Stimulated activated CD8-positive, alpha-beta memory T cell treated with anti-CD3 and anti-CD28 coated beads, Interleukin-15, amount 100 ng/mL, for 4 hours (primary cell): ENCODE measurements at places on chromosomes 3 and 15.

GRCh38 chr3:185216607-185216958 is 37.3 kb downstream of the EHHADH start:
- DNase-seq: no peak

GRCh38 chr3:152497457-152497856 is 228.7 kb downstream of the MBNL1 start:
- no peak for DNase-seq

- no peak for DNase-seq
Measured at GRCh38 chr15:84822653-84823281, 5.6 kb downstream of the ALPK3 start.

GRCh38 chr3:133089906-133090485 is 51.8 kb downstream of the TMEM108 start:
- DNase-seq: no peak

- DNase-seq: no peak
Measured at GRCh38 chr15:37016231-37016630, 84.1 kb downstream of the MEIS2 start.

DNA sequence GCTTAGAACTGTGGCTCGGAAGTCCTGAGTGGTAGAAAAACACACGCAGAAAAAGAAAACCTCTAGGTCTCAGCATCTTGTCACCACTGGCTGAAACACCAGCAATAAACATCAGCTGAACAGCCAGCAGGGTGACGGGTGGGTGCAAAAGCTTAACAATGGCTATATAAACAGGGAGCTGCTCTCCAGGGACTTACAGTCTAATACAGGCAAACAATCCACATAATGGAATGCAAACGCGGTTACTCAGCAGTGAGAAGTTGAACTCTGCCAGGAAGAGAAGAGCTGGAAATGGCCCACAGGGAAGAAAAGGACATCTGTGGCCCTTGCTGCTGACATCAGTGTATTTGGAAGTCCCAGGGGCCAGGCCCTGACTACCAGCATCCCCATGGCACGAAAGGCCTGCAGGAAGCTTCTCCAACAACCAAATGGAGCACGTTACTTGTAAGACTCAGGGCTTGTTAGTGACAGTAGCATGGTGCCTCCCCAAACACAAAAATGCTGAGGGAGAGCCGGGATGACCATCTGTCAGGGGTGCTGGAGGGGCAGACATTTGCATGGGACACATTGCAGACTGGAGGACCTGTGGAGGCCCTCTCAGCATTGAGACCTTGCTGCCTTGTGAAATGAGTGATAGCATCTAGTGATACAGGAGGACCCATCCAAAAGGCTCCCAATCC is 3.0 kb downstream of the HEG1 start:
- DNase-seq: no peak

DNA sequence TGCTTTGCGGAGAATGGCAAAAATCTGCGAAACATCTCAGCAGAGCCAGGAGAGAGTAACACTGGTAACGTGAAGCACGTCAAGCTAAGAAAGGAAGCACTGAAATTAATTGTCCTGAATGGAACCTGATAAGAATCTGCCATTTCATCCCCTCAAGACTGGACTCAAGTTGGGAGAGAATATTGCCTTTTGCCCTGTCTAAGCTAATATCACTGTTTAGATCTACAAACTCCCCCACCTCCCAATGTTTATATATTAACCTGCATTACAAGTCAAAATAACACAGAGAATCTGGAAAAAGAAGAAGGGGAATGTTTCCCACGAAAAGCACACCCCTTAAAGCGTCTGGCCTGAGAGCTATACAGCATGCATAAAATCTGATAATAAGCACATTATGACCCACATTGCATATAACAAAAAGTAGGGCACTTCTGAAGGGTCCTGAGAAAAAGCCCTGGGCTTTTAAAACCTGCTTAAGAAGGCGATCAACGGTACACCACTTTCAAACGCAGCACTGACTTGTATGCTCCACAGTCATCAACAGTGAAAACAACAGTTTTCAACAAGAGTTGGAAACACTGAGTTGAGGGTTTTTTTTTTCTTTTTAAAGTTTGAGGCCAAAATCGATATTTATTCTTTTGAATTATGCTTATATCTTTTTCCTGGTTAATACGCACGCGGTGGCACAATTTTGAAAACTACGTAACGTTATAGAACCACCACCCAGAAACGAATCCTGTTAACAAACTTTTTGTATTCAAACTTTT is 1.4 kb upstream of the KAT2B start:
- no peak for DNase-seq

- DNase-seq: no peak
Measured at GRCh38 chr15:83053151-83053550, 13.9 kb downstream of the BTBD1 start.

DNA sequence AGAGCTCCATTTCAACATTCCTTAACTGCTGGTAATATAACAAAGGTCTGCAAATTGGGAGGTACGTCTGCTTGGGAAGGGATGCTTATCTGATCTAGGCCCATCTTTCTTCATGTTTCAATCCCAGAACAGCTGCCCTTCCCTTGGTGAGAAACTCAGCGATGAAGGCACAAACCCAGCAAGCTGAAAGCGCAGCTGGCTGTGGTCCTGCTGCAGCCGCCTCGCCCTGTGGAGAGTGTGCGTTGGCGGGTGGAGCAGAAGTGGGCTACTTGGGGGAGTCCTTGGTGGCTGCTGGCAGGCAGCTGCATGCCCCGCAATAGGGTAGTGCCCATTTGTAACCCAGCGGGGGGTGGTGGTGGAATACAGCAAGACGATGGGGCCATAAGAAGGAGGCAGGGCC is 160.6 kb upstream of the WNT5A start:
- DNase-seq: no peak

DNA sequence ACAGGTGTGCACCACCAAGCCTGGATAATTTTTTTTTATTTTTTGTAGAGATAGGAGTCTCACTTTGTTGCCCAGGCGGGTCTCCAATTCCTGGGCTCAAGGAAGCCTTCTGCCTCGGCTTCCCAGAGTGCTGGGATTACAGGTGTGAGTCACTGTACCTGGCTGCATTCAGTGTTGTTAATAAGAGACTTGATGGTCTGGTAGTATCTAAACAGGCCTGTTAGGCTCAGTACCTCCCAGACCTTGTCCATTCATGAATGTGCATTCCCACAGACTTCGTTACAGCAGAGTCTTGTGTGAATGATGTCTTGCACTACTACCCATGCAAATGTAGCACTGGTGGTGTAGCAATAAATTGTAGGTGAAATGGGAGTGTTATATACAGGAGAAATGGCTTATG is 17.7 kb downstream of the CMTM8 start:
- no peak for DNase-seq

GRCh38 chr3:166089575-166089974 is 252.4 kb upstream of the BCHE start:
- DNase-seq: no peak

GRCh38 chr3:187833799-187834578 is 88.7 kb upstream of the BCL6 start:
- no peak for DNase-seq

- no peak for DNase-seq
Measured at GRCh38 chr3:74066456-74066855, 441.7 kb upstream of the PDZRN3 start.

- DNase-seq: no peak
Measured at GRCh38 chr15:81182756-81183438, 13.8 kb upstream of the IL16 start.

GRCh38 chr3:22297436-22297835 is 546.4 kb upstream of the ZNF385D start:
- DNase-seq: no peak

GRCh38 chr3:114887806-114888205 is 259.3 kb downstream of the ZBTB20 start:
- no peak for DNase-seq

- DNase-seq: no peak
Measured at GRCh38 chr3:141782386-141782932, 19.3 kb downstream of the GRK7 start.

GRCh38 chr15:31585240-31585639 is 258.6 kb downstream of the KLF13 start:
- DNase-seq: no peak

DNA sequence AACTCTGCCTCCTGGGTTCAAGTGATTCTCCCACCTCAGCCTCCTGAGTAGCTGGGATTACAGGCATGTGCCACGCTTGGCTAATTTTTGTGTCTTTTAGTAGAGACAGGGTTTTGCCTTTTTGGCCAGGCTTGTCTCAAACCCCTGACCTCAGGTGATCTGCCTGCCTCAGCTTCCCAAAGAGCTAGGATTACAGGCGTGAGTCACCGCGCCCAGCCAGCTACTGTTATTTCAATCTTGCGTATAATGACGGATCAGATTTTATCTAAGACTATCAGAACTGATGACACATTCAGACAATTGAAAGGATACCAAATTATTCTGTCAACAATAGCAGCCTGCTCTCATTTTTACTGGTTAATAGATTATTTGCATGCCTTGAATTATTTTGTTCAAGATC is 612.2 kb downstream of the ZIC1 start:
- no peak for DNase-seq

GRCh38 chr15:61035311-61035710 is 193.8 kb downstream of the RORA start:
- no peak for DNase-seq

GRCh38 chr15:73228128-73228646 is 140.6 kb downstream of the HCN4 start:
- no peak for DNase-seq

DNA sequence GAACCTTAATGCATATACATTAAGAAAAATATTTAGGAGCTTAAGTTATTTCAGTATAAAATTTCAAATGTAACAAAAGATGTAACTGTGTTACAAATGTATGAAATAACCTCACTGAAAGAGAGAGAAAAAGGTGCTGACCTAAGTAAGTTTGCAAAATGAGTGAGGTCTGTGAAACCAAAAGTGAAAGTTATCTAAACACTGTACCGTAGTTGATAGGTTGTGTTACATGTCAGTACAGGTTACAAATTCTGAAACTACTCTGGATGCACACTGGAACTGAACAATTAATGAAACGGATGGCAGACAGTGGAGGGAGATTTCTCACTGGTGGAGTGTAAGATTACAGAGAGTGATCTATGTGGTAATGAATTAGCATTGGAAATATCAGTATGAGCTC is 420.7 kb downstream of the ZNF385D start:
- DNase-seq: no peak
